ENCODE measurements at places on chromosomes 3 and 15.

DNA sequence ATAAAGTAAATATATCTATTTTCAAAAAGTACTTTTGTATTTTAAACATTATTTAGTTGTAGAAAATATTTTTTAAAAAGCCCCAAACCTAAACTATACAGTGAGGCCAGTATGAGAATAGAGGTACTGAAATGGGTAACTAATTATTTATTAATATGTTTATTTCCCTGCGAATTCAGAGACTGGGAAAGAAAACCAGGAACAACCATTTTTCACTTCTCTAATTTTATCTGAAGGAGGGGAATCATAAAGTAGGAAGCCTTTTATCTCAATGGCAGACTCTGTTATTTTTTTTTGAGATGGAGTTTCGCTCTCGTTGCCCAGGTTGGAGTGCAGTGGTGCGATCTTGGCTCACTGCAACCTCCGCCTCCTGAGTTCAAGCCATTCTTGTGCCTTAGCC, 63.6 kb upstream of the TRAK1 start:
- no peak for DNase-seq

- DNase-seq = no peak
These were observed 265.1 kb downstream of the NFKBIZ start for GRCh38 chr3:102114264-102114979.

- DNase-seq = peak; percentile 77
These were observed at the start of gene ZBTB47 for GRCh38 chr3:42653560-42654330. Gene ZBTB47, plus strand, starts transcription at chr3:42653697. Its CDS starts 4,659 bp downstream, at chr3:42658356.

DNA sequence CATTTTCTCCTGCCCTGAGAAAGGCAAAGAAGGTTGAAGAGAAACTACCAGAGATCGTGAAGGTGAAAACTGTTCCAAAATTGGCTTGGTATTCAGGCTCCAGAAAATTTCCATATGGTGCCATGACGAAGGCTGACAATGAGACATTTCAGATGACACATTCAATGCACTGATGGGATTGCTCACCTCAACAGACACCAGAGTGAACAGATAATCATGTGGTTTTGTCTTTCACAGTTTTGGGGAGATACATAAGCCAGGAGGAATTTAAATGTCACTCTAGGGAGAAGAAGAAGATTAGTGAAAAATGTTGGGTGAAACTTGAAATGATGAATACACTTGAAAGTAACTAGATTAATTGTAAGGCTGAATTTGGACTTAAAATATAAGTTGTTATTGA, 339.7 kb upstream of the EPHA3 start:
- DNase-seq = no peak

DNA sequence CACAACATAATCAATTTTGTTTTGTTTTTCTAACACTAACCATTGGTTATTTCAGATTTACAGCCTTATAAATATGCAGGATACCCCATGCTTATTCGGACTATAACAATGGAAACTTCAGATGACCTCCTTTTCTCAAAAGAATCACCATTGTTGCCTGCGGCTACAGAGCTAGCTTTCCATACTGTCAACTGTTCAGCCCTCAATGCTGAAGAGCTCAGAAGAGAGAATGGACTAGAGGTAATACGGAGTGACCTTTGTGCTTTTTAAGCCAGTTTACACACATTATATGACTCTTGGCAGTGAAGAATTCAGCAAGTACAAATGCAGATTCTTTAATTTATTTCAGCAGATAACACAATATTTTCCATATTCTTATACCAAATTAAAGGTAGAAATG, 81.8 kb downstream of the DNAJC13 start:
- no peak for DNase-seq

DNA sequence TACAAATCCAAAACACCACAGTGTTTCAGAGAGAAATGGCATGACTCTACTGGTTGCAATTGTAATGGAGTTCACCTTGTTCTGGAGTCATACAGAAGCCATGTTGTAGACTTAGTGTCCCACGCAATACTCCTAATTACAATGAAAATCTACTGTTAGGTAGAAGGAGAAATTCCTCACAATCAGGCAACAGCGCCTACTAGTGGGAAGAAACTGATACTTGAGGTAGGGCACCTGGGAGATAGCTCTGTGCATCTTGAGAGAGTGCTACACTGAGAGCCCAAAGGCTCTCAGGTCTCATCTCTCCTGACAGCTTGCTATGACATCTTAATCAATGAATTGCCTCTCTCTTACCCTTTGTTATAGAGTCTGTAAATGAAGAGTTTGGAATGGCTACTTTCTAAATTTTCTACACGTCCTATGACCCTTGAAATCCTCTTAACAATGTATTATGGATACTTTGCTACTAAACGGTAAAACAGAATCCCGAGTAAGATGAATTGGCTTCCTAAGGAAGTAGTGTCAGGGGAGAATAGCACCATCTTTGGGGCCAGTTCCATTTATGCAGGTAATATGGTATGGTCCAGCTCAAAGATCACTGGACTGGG, 422.7 kb upstream of the TPRG1 start:
- no peak for DNase-seq

GRCh38 chr3:32200992-32201758, 37.3 kb upstream of the CMTM8 start:
- peak; percentile 33 for DNase-seq

DNA sequence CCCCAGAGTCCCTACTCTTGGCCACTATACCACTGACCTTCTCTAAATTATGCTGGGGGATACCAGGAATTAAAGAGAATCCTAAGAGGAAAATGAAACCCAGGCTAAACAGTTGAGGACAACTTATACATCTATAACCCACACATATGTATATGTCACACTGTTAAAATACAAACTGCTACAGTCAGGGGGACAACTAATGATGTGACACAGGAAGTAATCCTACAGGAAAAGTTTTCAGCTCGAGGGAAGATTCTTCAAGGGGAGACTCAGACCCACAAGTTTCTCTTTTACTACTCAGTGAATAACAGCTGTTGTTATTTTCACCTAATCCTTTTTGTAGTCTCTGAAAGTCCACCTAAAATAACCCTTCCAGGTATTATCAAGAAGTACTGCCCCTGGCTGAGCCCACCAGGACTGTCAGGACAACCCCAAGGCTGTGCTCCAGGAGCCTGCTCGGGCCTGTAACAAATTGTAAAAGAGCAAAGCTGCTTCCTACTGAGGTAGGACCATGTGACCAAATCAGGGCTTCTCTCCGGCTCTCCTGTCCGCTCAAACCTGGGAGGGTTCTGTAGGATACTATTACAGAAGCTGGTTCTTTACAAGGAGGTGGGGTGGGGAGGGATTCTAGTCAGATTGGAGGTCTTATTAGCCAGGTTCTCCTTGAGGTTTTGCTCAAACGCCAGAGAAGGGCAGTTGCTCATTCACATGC, 91.6 kb downstream of the SRGAP3 start:
- DNase-seq = no peak

DNA sequence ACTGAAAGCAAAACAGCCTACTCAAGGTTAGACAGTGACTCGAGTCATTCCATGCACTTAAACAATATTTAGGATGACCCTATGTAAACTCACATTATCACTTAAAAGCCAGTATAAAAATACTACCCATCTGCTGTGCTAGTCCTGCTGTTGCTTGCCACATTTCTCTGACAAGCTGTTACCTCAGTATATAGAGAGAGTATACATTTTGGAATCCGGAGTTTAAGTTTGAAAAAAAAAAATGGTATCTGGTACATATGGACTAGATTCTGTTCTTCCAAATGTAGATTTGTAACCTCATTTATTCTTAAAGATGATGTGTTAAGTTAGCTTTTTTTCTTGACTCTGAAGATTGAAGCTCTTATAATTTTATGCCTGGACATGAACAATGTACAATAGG, 503.8 kb upstream of the TPRG1 start:
- no peak for DNase-seq

- DNase-seq = no peak
These were observed 55.2 kb upstream of the SEC61A1 start for GRCh38 chr3:127997016-127997415.

GRCh38 chr3:73021301-73021835, 24.8 kb downstream of the PPP4R2 start:
- no peak for DNase-seq

- no peak for DNase-seq
These were observed 61.5 kb downstream of the P3H2 start for GRCh38 chr3:190059242-190059590.

DNA sequence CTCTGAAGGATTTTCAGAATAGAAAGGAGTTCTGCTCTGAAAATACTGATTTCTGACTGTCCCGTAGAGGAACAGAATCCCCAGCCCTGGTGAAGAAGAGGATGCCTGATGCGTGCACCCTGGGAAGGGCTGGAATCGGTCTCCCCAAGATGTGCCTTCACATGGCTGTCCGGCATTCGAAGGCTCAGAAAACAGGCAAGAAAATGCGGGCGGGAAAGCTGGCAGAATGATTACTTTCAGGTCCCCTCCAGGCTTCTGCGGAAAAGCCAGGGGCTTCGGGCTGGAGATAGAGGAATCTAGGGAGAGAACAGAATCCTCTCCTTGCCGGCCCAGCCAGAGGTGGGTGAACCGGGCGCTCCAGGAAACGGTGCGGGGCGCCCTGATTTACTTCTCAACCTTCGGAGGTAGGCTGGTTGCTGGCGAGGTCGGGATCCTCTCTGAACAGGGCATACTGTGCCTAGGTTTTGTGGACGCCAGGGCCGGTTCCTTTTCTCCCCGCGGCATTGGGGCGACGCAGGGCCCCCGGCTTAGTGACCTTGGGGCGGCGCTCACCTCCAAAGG, 2.5 kb downstream of the FOXL2NB start:
- no peak for DNase-seq

DNA sequence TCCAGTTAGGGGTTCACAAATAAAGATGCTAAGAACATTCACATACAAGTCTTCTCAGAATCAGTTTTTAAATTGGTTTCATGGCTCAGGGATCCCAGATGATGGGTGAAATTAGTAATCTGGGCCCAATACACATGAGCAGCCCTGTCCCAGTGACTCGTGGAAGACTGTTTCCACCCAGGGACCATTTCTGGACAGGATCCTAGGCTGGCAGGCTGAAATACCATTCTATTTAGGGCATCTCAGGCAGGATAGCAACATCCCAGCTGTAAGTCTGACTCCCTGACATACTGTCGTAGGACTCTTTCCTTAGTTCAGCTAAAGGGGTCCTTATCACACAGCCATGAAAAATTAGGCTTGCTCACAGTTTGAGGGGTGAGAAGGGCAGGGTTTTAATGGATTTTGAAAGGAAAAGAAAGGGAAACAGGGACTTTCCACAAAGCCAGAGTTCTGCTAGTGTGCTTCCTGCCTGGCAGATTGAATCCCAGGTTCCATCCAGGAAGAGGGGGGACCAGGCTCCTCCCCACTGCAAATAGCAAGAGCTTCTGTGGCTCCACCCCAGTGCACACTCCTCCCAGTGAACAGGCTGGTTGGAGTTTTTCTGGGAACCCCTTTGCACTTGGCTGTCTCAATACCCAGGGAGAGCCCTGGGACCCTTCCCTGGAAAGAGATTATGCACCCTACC, 41.3 kb upstream of the LYZL4 start:
- DNase-seq = no peak

- no peak for DNase-seq
These were observed 117.7 kb downstream of the GOLIM4 start for GRCh38 chr3:167978071-167978470.

GRCh38 chr15:26773067-26773877, 406 bp upstream of the GABRB3 start:
- DNase-seq = peak; percentile 69

DNA sequence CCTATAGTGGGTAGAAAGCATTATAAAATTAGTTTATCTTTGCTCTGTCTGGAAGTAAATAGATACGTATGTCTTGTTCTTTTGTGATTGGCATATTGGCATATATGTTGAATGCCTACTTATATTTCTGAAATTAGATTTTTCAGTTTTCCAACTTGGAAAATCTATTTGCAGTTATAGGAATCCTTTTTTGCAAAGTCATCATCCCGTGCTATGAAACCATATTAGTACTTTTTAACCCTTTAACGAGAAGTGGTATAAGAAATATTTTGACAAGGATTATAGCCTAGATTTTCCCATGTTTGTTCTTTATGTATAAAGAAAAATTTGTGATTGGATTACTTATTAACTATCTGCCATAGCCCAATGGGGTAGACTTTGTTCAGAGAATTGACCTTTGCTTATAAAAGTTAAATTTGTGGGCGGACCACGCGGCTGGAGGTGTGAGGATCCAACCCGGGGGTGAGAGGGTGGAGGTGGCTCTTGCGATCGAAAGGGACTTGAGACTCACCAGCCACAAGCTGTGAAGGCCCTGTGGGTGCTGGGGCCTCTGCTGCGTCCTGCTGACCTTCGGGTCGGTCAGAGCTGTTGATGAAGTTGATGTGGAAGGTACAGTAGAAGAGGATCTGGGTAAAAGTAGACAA, 5.9 kb downstream of the LRRC28 start:
- DNase-seq = no peak

- DNase-seq = no peak
These were observed 26.4 kb downstream of the GNB5 start for GRCh38 chr15:52164631-52165265.

DNA sequence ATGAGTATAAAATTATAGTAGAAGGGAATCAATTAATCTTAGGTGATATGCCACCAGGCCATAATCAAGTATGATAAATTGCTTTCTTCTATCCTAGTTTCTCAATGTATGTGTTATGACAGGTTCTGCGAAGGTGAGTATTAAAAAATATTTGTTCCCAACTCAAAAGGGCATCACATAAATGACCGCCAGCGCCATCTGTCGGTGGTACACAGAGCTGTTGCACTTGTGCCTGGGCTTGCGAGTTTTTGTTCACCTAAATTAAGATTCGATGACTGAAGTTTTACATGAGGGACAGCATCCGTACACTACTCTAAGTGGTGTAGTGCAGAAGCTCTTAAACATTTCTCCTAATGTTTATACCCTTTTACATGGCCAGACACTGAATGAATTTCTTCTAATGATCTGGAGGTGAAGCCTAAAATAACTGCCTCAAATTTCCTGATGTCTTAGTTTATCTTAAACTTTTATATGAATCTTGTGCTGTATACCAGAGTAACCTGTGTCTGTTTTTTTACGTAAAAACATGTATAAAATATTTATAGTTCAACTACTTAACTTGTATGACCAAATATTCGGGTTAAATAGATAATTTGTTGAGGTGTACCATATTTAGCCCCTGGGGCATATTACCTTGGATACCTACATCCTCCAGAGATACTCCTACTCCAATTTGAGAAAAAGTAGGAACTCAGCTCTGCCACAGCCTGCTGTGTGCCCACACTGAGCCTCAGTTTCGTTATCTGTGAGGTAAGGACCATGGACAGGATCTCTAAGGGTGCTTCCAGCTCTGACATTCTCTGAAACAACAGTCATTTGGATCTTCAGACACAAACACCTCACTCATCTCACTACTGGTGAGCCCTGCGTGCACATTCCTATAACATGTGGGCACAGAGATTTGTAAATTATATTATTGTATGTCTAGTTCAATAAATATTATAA, 365.6 kb downstream of the MAGI1 start:
- DNase-seq = peak; percentile 58

- DNase-seq = no peak
These were observed 18.8 kb upstream of the VGLL4 start for GRCh38 chr3:11662392-11662990.

- DNase-seq = no peak
These were observed 67.4 kb downstream of the XXYLT1 start for GRCh38 chr3:195203606-195204005.

GRCh38 chr3:142626971-142627370, 30.8 kb downstream of the PLS1 start:
- no peak for DNase-seq

GRCh38 chr15:98801234-98801561, 152.9 kb downstream of the IGF1R start:
- DNase-seq = no peak

GRCh38 chr3:137746808-137747207, 17.3 kb upstream of the SOX14 start:
- no peak for DNase-seq

Measured in left ventricle myocardium inferior (tissue), 1 donor.